T-helper 22 cell (primary cell): ENCODE measurements at places on chromosomes 12 and 14.
A peak's percentile ranks its signal among the peaks of the same experiment; 100 is the strongest.

DNA sequence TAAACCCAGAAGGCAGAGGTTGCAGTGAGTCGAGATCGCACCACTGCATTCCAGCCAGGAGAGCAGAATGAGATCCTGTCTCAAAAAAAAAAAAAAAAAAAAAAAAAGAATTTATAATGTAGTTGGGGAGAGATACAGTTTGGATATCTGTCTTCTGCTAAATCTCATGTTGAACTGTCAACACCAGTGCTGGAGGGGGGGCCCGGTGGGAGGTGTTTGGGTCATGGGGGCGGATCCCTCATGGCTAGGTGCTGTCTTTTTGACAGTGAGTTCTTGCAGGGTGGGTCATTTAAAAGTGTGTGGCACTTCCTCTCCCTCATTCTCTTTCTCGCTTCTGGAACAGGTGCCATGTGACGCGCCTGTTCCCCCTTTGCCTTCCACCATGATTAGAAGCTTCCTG is 32.8 kb downstream of the CLIP1 start:
- no peak for DNase-seq

GRCh38 chr12:70402597-70402996 is 36.5 kb downstream of the KCNMB4 start:
- DNase-seq, result no peak

- DNase-seq, result no peak
Observed at GRCh38 chr14:51327376-51327775, 87.3 kb downstream of the TMX1 start.

DNA sequence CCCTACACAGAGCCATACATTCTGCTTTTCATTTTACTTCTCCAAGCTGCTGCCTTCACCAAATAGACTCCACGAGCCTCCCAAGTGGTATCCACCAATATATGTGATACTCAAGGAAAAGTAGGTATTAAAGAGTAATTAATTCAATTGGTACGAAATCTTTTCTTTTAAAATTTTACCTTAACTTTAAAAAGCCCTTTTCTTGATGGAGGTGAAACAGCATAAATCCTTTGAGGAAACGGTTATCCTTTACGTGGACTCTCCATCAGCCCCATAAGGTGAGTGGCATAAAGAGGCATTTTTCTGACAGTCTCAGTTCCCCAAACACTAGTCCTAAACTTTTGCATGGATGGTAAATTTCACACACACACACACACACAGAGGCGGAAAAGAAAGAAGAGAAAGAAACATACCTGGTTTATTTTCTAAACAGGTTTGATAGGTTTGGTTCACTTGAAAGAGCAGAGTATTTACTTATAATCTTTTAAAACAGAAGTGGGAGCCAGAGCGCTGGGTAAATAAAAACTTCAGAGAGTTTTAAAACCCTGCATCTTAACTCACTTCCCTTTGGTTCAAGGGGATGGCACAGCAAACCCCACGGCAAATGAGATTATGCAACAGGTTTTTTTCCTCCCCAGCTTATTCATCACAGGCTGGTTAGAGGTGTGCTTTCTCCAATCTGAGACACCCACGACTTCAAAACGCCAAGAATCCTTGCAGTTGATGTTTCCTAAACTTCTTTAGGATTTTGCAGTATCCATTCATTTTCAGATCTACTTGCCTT is 1.9 kb downstream of the DUSP16 start:
- peak; percentile 54 for DNase-seq

DNA sequence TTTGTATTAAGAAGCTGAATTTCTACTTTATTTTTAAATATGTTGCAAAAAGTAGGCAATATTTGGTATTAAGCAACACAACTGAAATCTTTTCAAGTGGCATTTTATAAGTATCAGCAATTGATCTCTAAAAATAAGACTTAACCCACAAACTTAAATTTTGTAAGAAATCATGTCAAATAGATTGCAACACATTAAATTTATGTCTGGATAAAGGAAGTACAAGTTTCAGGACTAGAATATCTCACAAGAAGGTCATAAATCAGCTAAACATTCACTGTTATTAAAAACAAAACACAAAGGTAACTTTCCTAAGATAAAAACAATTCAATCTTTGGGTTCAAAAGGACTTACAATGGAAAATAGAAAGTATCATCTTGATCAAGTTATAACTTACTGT is 32.8 kb downstream of the CPNE8 start:
- DNase-seq, result no peak
